ENCODE measurements at places on chromosomes 16 and 17.

GRCh38 chr16:24883714-24884151 is 38.0 kb downstream of the SLC5A11 start:
- no peak for DNase-seq

DNA sequence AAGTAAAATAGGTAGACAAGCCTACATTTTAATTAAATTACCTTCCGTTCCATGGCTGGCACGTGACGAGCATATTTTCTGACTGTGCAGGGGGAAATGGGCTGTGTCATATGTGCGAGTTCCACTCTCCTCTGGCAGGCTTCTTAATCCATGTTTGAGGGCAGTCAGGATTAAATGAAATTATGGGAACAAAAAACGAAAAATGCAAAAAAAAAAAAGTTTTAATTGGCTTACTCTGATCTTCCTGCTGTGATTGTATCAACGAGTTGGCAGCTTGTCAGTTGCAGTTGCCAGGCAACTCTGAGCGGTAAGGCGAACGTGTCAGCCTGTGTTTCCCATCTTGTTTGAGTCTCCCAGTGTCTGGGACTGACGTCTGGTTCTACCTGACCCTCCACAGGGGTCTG is 302.9 kb upstream of the XYLT1 start:
- DNase-seq = no peak

DNA sequence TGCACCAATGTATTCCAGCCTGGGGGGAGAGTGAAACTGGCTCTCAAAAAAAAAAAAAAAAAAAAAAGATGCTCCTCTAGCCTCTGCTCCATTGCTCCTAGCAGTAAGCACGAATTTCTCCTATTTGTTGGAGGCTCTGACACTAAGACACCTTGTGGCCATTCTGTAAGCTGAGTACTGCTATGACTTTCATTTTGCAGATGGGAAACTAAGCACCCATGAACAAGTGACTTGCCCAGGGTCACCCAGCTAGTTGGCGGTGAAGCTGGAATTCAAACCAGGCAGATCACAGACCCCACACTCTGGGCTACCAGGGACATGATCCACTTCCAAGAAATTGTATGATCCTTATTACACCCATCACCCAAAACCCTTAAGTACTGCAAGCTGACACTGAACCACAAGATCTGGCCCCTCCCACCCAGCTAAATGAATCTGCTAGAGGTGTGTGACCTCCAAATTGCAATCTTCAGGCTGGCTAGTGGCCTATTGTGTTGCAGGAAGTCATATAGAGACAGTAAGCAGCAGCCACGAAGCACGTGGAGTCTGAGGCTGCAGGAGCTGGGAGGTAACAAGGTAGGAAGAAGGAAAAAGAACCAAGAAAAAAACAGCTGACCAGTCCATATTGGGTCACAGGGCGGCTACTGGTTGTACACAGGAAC is 209.4 kb downstream of the XYLT1 start:
- DNase-seq = no peak

DNA sequence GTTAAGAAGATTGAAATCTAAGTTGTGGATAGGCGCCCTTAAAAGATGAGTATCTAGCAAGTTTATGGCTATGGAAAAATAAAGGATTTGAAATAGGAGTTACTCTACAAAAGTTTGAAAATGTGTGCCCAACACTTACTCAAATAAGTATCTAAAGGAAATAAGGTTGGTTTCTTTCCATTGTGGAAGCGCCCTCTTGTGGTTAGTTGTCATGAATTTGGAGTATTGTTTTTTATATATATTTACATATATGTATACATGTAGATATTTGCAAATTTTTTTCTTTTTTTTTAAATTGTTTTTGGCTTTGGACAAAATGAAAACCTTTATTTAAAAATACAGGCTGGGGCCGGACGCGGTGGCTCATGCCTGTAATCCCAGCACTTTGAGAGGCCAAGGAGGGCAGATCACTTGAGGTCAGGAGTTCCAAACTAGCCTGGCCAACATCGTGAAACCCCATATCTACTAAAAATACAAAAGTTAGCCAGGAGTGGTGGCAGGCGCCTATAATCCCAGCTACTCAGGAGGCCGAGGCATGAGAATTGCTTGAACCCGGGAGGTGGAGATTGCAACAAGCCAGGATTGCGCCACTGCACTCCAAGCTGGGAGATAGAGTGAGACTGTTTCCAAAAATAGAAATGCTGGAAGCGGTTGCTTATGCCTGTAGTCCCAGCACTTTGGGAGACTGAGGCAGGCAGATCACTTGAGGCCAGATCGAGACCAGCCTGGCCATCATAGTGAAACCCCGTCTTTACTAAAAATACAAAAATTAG is 24.0 kb upstream of the VPS4A start:
- DNase-seq = no peak

- DNase-seq = no peak
Observed at GRCh38 chr17:81035521-81036196, 708 bp downstream of the BAIAP2 start.

DNA sequence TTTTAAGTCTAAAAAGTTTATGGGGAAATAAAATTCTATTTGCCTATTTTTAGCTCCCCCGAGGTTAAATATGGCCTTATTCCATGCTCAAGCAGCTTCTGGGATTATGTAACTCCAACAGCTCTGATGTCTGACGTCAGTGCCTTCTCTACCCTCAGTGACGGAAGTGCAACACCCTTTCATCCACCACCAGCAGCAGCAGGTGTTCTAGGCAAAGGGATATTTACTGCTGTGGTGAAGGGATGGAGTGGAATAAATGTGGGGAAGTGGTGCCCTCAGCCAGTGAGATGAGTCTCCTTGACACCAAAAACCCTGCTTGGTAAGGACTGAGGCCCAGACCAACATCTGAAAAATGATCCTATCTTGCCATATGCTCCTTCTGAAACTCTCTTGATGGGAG is 247.4 kb downstream of the SHISA9 start:
- no peak for DNase-seq

GRCh38 chr16:3816326-3816725 is 64.2 kb downstream of the CREBBP start:
- DNase-seq = no peak

GRCh38 chr16:86455640-86456039 is 54.7 kb upstream of the FOXF1 start:
- DNase-seq = no peak

- DNase-seq = no peak
Observed at GRCh38 chr16:22417019-22417418, 42.6 kb upstream of the CDR2 start.

DNA sequence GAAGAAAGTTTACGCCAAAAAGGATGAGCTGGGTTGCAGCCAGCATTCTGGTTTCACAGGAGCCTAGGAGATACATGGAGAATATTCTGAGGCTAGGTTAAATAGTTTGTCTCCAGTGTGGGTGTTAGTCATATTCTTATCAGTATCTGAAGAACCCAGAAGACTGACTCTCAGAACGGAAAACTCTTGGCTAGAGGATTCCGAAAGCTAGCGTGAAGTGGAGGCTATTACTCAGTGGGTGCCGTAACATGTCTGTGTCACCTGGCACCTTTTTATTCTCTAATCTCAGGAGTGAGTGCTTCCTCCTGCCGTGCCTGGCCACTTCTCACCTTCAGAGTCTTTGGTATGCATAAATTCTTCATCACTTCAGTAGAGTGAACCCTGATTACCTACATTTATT is 199.5 kb downstream of the WWOX start:
- no peak for DNase-seq

DNA sequence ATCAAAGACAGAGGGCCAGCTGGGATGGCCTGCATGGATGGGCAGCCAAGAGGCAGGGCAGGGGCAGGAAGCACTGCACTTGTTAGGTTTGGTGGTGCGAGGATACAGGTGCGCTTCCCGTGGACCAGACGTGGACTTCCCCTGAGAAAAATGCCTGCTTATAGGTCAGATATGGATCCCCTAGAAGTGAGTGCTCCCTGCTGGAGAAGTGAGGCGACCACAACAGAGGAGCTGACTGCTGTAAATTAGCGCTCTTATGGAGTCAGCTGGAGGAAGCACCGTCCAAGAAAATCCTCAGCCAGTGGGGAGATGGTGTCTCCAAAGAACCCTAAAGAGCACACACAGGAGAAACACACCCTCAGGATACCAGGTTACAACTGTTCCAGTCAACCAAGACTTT is 27.7 kb upstream of the CCDC182 start:
- DNase-seq = no peak

DNA sequence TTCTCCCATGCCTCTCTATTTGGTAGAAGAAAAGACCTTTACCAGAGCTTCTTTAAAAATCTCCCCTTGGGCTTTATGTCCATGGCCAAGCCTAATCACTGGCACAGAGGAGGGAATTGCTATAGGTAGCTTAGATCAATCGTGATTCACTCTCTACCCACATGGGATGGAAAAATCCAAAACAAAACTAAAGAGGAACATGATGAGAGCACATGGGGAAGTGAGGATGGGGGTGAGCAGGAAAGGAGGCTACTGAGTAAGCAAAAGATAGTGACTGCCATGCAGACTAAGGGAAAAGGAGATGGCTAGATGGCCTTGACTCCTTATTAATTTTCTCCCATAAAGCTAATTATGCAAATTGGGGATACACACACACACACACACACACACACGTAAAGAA is 201.2 kb downstream of the HS3ST3A1 start:
- no peak for DNase-seq

DNA sequence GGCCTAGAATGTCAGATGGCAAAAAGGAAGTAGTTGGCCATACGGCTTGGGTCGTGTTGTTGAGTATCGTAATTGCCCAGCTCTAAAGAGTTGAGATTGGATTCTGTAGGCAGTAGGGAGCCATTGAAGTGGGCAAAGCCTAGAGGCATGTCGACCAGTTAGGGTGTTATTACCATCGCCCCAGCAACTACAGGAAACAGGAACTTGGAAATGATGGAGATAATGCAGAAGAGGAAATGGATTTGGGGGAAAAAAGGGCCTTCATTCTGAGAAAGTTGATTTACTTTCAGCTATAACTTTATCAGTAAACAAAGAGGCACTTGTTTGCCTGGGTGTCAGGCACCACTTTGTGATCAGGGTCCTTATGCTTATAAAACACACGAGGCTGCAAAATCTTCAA is 52.6 kb downstream of the COX10 start:
- DNase-seq = no peak

GRCh38 chr16:51153577-51154031 is 2.5 kb upstream of the SALL1 start:
- DNase-seq = peak; percentile 42

- DNase-seq = no peak
Observed at GRCh38 chr16:58378401-58378800, 13.9 kb upstream of the GINS3 start.

- peak; percentile 70 for DNase-seq
Observed at GRCh38 chr16:4288148-4288921, 15.5 kb upstream of the TFAP4 start.

- DNase-seq = no peak
Observed at GRCh38 chr17:67376415-67376736, 705 bp upstream of the PITPNC1 start.

- DNase-seq = no peak
Observed at GRCh38 chr17:62882284-62882683, 74.2 kb upstream of the MARCHF10 start.

DNA sequence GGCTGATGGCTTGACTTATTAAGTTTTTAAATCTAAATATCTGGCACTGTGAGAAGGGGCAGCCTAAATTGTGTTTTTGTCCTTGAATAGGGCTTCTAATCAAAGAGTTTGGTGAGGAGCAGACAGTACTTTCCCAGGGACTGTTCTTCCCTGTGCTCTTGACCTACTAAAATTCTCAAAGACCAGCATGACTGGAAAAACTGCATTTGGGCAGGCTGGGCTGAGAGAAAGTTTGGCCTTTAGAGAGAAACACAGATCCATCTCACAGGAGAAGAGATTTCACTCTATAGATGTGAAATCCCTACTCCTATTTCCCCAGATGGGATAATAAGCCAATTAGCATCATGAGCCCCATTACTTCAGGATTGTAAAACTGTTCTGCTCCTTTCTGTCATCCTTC is 7.3 kb downstream of the PCTP start:
- no peak for DNase-seq

GRCh38 chr16:53913099-53913870 is 209.3 kb downstream of the FTO start:
- peak; percentile 15 for DNase-seq

GRCh38 chr17:35588196-35588920 is 1.2 kb downstream of the AP2B1 start:
- no peak for DNase-seq

- DNase-seq = no peak
Observed at GRCh38 chr16:2987833-2988232, 7.6 kb upstream of the PKMYT1 start.

- no peak for DNase-seq
Observed at GRCh38 chr17:1779571-1780131, 17.8 kb downstream of the SERPINF1 start.

- DNase-seq = no peak
Observed at GRCh38 chr16:62921904-62922303, 885.7 kb upstream of the CDH8 start.

DNA sequence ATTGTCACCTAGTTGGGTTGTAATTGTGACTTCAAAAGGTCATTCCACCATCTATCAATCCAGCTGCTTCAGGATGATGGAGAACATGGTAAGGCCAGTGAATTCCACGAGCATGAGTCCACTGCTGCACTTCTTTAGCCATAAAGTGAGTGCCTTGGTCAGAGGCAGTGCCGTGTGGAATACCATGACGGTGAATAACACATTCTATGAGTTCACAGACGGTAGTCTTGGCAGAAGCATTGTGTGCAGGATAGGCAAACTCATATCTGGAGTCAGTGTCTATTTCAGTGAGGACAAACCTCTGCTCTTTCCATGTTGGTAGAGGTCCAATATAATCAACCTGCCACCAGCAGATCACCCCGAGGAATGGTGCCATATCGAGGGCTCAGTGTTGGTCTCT is 650.9 kb downstream of the KCNJ2 start:
- DNase-seq = no peak

DNA sequence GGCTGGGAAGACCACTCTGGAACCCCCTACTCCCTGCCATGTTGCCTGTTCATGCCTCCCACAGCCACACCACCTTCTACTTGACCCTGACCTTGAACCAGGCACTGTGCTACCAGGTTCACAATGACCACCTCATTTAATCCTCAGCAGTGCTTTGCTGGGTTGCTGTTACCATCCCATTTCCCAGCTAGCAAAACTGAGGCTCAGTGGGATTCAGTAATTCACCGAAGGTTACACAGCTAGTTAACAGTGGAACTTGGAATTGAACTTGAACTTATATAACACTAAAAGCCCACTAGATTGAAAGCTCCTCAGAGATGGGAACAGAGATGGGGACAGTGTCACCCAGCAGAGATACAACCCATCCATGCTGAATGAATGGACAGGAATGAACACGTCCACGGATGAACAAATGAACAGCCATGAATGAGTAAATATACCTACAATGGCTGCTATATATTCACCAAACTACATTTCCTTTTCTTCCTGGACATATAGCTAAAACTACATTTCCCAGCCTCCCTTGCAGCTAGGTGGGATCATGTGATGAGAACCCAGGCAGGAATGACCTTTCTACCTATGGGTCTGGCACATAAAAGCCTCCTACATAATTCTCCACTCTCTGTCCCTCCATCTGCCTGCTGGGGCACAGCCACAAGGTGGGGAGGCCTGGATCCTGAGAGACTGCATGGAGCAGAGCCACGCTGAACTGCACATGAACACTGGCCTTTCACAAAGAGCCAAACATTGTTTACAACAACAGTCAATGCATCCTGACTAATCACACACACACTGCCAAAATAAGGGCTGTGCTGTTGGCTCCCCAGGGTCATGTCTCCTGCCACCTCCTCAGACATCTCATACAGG is 94.8 kb downstream of the RMI2 start:
- DNase-seq = no peak

Data from caudate nucleus (tissue), 63 donors.